ENCODE measurements at places on chromosomes 2 and 18. TPM values are rescaled to one million over a fixed set of nuclear protein-coding genes. Genes with fewer than 3 reads are reported as not detected.

DNA sequence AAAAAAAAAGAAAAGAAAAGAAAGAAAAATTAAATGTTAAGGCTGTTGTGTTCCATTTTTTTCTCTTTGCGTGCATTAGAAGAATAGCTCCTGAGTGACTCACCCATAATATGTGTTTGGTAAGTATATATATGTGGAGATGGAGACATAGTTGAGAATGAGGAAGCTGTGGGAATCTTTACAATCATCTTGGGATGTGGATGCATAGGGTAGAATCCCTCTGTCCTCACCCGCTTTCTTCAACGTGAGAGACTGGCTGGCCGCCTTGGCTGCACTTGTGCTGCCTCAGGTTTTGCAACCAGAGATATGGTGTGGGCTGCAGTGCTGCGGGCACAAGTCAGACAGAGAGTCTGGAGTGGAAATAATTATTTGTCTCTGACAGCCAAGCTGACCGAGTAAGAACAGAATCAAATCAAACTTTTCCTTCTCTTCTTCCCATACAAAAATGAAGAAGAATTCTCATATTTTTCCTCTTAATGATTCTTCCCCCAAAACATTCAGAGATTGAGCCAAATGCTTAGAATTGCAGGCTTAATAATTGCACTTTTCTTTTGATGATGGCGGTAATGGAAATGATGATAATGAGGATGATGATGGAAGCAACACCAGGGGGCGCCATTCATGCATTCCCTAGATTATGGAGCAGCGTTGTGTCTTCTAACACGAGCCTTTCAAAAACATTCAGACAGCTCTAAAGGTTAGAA, 48.5 kb downstream of the SERPINB7 start:
- no peak overlapping the region for H3K4me3 ChIP-seq
- no peaks in the 10 kb centered on the region for H3K4me1 ChIP-seq
- DNase-seq = no peak
- no peak overlapping the region for H3K27ac ChIP-seq
- no peaks in the 10 kb centered on the region for H3K36me3 ChIP-seq

DNA sequence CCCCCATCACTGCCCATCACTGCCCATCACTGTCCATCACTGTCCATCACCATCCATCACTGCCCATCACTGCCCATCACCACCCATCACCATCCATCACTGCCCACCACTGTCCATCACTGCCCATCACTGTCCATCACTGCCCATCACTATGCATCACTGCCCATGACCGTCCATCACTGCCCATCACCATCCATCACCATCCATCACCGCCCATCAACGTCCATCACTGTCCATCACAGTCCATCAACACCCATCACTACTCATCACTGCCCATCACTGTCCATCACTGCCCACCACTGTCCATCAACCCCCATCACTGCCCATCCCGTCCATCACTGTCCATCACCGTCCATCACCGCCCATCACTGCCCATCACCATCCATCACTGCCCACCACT, 57.8 kb upstream of the OTOS start:
- H3K27ac ChIP-seq = no peak overlapping the region
- H3K4me3 ChIP-seq = no peak overlapping the region
- H3K27me3 ChIP-seq = peaks cover 55% of the 10 kb centered on the region
- DNase-seq = no peak
- peaks cover under 1% of the 10 kb centered on the region for H3K36me3 ChIP-seq
- H3K4me1 ChIP-seq = peaks cover 2% of the 10 kb centered on the region

GRCh38 chr2:200310545-200310971, 4.1 kb downstream of the SPATS2L start:
- H3K36me3 ChIP-seq = peaks cover 9% of the 10 kb centered on the region
- H3K27me3 ChIP-seq = peaks cover 18% of the 10 kb centered on the region
- no peak overlapping the region for H3K4me3 ChIP-seq
- no peak for DNase-seq
- peaks cover 9% of the 10 kb centered on the region for H3K4me1 ChIP-seq
- no peak overlapping the region for H3K27ac ChIP-seq

GRCh38 chr2:69744456-69744855, 2.5 kb downstream of the ANXA4 start:
- no peak overlapping the region for H3K27ac ChIP-seq
- no peaks in the 10 kb centered on the region for H3K27me3 ChIP-seq
- peaks cover 27% of the 10 kb centered on the region for H3K4me1 ChIP-seq
- H3K36me3 ChIP-seq = peaks cover 3% of the 10 kb centered on the region
- no peak overlapping the region for H3K4me3 ChIP-seq
- DNase-seq = no peak

GRCh38 chr18:23912356-23912755, 102.2 kb upstream of the TTC39C start:
- H3K4me1 ChIP-seq = peaks cover 2% of the 10 kb centered on the region
- no peaks in the 10 kb centered on the region for H3K36me3 ChIP-seq
- H3K27me3 ChIP-seq = no peaks in the 10 kb centered on the region

GRCh38 chr2:200609028-200609614, 23.3 kb downstream of the AOX1 start:
- H3K27ac ChIP-seq = no peak overlapping the region
- DNase-seq = no peak
- no peak overlapping the region for H3K4me3 ChIP-seq
- H3K36me3 ChIP-seq = no peaks in the 10 kb centered on the region
- H3K4me1 ChIP-seq = no peaks in the 10 kb centered on the region

GRCh38 chr18:28363124-28363523, 186.2 kb upstream of the CDH2 start:
- H3K27ac ChIP-seq = no peak overlapping the region
- no peak for DNase-seq
- H3K27me3 ChIP-seq = no peaks in the 10 kb centered on the region
- no peaks in the 10 kb centered on the region for H3K36me3 ChIP-seq

DNA sequence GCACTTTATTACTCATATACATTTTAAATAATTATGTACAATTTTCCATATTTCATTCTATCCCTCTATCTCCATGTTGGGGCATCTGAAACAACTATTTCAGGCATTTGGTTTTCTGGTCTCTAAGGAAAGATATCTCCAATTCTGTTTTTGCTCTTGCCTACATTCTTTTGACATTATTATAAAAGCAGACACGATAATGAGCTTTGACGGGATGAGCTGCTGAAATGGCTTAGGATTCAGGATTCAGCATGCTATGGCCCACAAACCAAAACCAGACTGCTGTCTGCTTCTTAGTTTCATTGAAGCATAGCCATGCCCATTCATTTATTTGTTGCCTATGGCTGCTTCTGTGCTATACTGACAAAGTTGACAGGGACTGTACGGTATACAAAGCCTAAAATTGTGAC, 42.7 kb upstream of the GLS start:
- peak overlapping the region; percentile 71 for H3K27ac ChIP-seq
- peaks cover 10% of the 10 kb centered on the region for H3K27me3 ChIP-seq
- H3K4me3 ChIP-seq = no peak overlapping the region
- DNase-seq = no peak
- no peaks in the 10 kb centered on the region for H3K4me1 ChIP-seq

DNA sequence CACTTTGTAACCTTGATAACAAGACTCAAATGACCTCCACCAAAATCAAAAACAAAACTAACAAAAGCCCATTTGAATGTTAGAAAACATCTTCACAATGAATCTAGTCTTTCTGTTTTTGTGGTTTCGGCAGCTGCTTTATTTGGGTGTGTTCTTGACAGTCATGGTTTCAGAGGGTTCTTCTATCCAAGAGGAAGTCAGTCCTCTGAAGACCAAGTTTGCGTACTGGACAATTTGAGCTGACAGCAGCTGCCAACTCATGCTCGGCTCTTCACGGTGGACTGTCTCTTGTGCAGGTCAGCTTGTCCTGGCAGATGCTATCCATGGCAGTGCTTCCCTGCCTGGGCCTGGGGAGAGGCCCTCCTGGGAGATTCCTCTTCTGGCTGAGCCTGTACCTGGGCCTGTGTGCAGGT, 91.0 kb downstream of the TMEM17 start:
- H3K27ac ChIP-seq = peak overlapping the region; percentile 51
- H3K36me3 ChIP-seq = no peaks in the 10 kb centered on the region
- peaks cover 8% of the 10 kb centered on the region for H3K4me1 ChIP-seq

- no peak for DNase-seq
- no peaks in the 10 kb centered on the region for H3K36me3 ChIP-seq
- H3K27me3 ChIP-seq = no peaks in the 10 kb centered on the region
- peaks cover 3% of the 10 kb centered on the region for H3K4me1 ChIP-seq
Observed at GRCh38 chr2:240481720-240482119, 46.3 kb downstream of the GPC1 start.

DNA sequence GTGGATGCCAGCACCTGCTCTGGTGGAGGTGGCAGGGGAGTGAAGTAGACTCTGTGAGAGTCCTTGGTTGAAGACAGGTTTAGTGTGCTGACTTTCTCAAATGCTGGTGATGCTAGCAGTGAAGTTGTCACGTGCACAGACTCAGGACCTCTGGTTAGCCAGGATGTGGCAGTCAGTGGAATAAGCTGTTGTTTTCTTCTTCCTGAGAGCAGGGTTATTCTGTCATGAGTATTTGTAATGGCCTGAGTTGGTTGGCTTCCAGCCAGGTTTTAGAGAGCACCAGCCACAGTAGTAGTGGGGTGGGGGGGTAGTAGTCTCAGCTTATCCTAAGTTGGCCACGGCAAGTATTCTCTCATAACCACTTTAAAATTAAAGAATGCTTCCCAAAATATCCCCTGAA, 238.5 kb upstream of the FBXO11 start:
- H3K4me1 ChIP-seq = peaks cover 13% of the 10 kb centered on the region
- no peaks in the 10 kb centered on the region for H3K27me3 ChIP-seq
- peak overlapping the region; percentile 83 for H3K27ac ChIP-seq
- no peak for DNase-seq

GRCh38 chr2:44101246-44101645, 67.4 kb upstream of the PPM1B start:
- no peak for DNase-seq
- peaks cover 5% of the 10 kb centered on the region for H3K36me3 ChIP-seq
- H3K27ac ChIP-seq = no peak overlapping the region
- peaks cover 13% of the 10 kb centered on the region for H3K4me1 ChIP-seq
- peaks cover 35% of the 10 kb centered on the region for H3K27me3 ChIP-seq
- no peak overlapping the region for H3K4me3 ChIP-seq

- no peak overlapping the region for H3K4me3 ChIP-seq
- H3K4me1 ChIP-seq = peaks cover 4% of the 10 kb centered on the region
- H3K27me3 ChIP-seq = peaks cover 44% of the 10 kb centered on the region
- DNase-seq = no peak
- peaks cover 3% of the 10 kb centered on the region for H3K36me3 ChIP-seq
Observed at GRCh38 chr2:42073739-42074503, 26.1 kb downstream of the PKDCC start.

DNA sequence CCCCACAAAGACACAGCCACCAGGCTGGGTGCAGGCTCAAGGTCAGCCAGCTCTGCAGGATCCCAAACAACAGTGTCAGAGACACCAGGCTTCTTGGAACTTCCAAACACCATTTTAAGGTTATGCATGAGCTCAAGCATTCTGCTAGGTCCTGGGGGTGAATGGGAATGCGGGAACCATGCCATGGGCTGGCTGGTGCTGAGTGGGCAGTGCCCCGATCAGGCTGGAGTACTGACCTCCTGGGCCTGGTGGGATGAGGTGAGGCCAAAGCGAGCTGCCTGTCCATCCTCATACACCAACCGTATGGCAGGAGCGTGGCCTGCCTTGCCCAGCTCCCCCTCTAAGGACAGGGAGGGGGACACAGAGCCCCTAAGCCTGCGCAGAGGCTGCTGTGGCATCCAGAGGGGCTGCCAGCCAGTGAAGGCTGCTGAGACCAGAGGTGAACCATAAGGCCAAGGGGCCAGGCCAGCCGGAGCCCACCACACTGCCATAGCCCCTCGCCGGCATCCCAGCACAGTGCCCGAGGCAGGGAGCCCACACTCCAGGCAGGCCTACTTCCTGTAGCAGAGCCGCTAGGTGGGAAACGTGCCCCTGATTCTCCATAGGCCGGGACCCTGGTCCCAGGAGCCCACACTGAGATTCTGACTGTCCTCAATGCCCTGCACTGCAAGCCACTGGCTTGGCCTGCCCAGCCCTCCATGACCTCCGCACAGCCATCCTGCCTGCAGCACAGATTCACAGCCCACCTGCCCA, 135.0 kb downstream of the HDAC4 start:
- peak overlapping the region; percentile 97 for H3K27ac ChIP-seq
- DNase-seq = no peak

DNA sequence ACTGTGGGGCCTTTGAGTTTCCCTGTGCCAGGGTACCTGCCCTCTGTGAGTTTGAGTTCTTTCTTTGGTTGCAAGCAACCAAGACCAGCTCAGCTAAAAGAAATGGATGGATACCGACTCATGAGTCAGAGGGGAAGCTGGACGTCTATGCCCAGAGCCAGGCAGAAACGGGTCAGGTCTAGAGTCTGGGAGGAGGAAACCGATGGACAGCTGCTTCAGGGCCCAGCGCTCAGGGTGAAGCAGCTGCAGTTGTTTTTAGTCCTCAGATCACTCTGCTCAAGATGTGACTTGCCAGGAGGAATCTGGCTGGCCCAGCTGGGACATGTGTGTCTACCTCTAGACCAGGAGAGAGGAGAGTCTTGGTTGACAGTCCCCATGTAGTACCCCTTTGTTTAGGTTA, 10.1 kb upstream of the TYMS start:
- no peak overlapping the region for H3K4me3 ChIP-seq
- peaks cover 7% of the 10 kb centered on the region for H3K4me1 ChIP-seq
- H3K27me3 ChIP-seq = peaks cover 3% of the 10 kb centered on the region
- no peaks in the 10 kb centered on the region for H3K36me3 ChIP-seq
- H3K27ac ChIP-seq = no peak overlapping the region

- H3K4me1 ChIP-seq = peaks cover 40% of the 10 kb centered on the region
- H3K27ac ChIP-seq = peak overlapping the region; percentile 98
- H3K27me3 ChIP-seq = no peaks in the 10 kb centered on the region
- H3K36me3 ChIP-seq = no peaks in the 10 kb centered on the region
- H3K4me3 ChIP-seq = peak overlapping the region; percentile 99
Observed at GRCh38 chr2:230410861-230411569, 5.0 kb upstream of the SP100 start.

- no peaks in the 10 kb centered on the region for H3K27me3 ChIP-seq
- H3K36me3 ChIP-seq = no peaks in the 10 kb centered on the region
- H3K4me3 ChIP-seq = no peak overlapping the region
- peak overlapping the region; percentile 89 for H3K27ac ChIP-seq
- H3K4me1 ChIP-seq = peaks cover 31% of the 10 kb centered on the region
- no peak for DNase-seq
Observed at GRCh38 chr18:13563390-13563805, 163.0 kb downstream of the FAM210A start.

DNA sequence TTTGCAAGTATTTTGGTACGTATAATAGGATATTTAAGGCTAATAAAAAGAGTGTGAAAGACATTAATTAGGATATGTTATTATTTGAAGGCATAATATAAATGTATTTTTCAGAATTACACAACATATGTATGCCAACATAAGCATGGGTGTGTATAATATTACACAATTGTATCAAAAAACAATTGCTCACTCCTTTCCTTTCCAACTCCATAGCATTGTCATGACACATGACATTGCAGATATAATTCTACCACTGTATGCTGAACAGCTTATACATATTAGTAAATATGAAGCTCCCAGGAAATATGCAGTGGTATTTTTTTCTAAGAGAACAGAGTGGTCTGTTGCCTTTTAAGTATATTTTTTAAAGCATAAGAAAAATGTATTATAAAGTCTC, 593.1 kb downstream of the TMX3 start:
- H3K4me3 ChIP-seq = no peak overlapping the region
- no peak overlapping the region for H3K27ac ChIP-seq
- no peak for DNase-seq
- no peaks in the 10 kb centered on the region for H3K36me3 ChIP-seq
- H3K27me3 ChIP-seq = no peaks in the 10 kb centered on the region

Gene ITGA4
- total RNA-seq = 237 TPM

Gene COL4A3
- total RNA-seq = 0.23 TPM

Gene HOXD13
- not detected for total RNA-seq

Gene IMPA2
- total RNA-seq = 4.3 TPM

All from T-helper 17 cell (primary cell).